NCI-H1048 (cell line): ENCODE measurements at places on chromosomes 12 and 14.
A peak's percentile ranks its signal among the peaks of the same experiment; 100 is the strongest.

GRCh38 chr12:52539083-52539820 is 13.7 kb downstream of the KRT71 start:
- DNase-seq, result no peak

DNA sequence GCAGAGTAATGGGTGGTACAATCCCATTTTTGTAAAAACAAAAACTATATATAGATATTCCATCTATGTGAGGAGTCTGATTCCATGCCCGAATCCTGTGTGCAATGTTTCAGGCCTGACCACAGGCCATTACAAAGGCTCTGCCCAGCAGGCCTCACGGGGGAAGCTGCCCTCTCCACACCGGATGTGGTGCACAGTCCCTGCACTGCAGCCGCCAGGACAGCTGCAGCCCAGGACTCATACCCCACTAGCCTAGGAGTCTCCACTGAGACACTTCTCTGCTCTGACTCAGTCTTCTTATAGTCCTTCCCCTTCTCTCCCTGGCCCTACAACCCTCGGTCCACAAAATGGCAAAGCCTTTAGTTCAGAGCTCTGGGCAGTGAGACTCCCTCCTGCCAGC is 190.4 kb downstream of the PPM1H start:
- DNase-seq, result no peak

DNA sequence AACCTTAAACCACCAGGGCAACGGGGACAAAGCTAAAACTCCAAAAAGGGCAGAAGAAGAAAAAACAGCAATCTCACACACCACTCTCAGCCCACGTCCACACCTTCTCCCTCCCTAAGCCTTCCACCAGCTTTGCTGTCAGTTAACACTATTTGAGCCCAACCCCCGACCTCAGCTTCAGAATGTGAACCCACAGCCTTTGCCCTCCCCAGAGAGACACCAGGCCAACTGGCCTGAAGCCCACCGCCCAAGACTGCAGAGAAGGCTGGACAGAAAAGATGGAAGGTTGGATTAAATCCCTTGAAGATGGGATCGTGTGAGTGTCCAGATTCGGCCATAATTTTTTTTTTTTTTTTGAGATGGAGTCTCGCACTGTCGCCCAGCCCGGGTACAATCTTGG is 22.4 kb downstream of the IRF2BPL start:
- no peak for DNase-seq

- no peak for DNase-seq
Observed at GRCh38 chr14:95523815-95524448, 7.5 kb upstream of the SYNE3 start.

DNA sequence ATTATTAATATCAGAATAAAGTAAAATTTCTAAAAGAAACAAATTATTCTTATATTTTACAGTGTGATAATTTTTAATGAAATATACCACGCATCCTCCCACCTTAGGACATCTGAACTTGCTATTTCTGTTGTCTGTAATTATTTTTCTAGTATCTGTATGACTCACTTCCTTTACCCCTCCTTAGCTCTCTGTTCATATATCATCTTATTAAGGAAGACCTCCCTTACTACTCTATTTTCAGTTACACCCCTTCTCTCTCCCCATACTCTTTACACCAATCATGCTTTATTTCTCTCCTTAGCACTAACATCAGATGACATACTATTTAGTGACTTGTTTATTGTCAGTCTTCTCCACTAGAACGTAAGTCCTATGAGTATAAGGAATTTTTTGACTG is 34.2 kb upstream of the C12orf50 start:
- DNase-seq, result no peak

GRCh38 chr12:53191096-53191884 is 10.6 kb upstream of the CSAD start:
- DNase-seq, result no peak

DNA sequence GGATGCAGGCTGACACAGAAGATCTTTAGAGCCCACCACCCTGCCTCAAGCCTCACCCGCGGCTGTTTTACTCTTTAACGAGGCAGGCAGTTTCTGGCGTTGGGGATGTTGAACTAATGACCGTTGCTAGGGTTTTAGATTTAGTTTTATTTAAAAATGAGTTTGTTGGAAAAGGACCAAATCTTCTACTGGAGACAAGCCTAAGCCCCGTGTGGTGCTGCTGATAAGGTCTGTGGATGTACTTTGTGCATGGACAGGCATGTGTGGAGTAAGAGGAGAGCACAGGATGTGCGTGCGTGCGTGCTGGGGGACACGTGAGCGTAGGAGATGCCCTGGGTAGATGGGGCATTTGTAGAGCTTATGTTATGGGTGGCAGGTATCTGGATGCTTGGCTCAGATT is 5.7 kb downstream of the NTF3 start:
- no peak for DNase-seq

DNA sequence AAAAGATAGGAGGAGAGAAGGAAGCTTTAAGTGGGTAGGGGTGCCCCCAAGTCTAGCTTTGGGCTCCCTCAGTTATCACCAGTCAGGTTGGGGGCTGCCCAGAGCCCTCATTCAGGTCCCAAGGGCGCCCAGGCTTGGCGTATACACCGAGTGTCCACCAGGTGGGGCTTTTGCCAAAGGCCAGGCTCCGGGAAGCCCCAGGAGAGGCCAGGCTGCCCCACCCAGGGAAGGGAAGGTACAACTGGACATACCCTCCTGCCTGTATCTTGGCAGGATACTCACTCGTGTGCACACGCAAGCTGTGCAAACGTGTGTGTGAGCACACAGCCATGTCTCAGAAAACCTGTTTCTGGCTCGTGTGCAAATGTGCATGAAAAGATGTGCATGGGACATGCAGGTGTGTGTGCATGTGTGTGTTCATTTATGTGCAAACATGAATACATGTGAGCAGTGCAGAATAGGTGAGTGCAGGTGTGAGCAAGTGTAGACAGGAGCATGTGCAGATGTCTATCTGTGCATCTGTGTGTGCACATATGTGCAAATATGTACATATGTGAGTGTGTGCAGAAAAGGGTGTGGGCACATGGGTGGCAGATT is 103.9 kb upstream of the MYL2 start:
- no peak for DNase-seq

DNA sequence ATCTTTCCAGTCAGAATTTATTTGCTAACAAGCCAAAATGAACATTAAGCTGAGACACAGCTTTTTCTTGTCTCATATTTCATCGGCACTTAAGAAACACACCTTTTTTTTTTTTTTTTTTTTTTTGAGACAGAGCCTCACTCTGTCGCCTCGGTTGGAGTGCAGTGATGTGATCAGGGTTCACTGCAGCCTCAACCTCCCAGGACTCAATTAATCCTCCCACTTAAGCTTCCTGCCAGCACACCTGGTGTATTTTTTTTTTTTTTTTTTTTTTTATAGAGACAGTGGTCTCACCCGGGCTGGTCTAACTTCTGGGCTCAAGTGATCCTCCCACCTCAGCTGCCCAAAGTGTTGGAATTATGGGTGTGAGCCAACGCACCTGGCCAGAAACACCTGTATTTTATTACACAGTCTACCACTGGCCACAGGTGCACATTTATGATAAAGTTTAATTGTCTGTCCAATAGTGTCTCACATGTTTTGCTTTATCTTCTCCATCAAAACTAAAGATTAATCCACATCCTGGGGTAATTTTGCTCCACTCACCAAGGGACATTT is 62.7 kb downstream of the C2CD5 start:
- no peak for DNase-seq

DNA sequence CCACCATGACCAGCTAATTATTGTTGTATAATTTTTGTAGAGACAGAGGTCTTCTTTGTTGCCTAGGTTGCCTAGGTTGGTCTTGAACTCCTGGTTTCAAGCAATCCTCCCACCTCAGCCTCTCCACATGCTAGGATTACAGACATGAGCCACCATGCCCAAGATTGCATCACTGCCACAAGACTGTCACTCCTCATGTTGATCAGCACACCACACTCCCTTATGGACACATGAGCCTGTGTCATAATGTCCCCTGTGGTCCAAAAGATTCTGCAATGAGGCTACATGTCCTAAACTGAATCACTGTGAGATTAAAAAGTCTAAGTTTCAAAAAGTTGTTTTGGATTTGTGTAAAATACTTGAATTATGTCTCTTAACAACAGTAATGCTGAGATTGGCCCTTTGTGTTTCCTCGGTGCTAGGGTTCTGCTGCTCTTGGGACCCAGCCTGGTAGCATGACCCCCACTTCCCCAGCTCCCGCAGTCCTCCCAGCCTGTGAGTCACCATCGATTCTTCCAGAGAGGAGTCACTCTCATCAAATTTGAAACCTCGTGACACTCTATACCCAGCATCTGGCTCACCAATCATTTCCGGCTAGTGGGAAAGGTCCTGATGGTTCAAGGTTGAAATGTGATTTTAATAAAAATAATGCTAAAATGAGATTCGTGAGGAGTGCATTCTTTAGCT is 890.9 kb downstream of the VRK1 start:
- DNase-seq, result no peak

GRCh38 chr14:51614707-51615106 is 37.0 kb upstream of the FRMD6 start:
- DNase-seq, result no peak

DNA sequence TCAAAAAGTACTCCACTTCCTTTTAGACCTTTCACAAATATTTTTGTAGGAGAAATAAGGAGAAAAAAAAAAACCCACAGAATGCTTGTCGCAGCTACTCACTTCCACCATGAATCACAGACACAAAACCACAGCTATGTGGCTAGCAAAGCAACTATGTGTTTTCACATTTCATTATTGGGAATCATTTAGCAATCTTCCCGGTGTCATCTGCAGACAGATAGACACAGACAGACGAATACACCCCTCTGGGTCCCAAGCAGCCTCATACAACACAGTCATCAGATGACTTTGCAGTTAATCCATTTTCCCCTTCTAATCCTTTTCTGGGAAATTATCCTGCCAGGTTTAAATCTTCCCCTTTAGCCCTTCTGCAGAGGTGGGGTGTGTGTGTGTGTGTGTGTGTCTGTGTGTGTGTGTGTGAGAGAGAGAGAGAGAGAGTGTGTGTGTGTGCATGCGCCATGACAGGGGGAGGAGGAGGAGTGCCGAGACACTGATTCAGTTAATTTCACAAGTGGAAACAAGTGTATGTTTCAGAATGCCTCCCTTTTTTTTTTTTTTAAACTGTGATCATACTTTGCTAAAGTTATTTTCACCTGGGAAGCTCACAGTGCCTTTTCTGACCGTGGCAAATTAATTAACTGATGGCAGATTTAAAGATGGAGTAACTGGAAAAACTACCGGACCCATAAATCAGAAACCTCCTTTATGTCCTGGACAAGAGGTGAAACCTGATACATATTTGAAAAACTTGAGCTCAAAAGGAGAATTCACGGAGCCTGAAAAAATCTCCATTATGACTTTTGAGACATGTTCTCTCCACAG is 39.9 kb downstream of the LTBP2 start:
- no peak for DNase-seq

DNA sequence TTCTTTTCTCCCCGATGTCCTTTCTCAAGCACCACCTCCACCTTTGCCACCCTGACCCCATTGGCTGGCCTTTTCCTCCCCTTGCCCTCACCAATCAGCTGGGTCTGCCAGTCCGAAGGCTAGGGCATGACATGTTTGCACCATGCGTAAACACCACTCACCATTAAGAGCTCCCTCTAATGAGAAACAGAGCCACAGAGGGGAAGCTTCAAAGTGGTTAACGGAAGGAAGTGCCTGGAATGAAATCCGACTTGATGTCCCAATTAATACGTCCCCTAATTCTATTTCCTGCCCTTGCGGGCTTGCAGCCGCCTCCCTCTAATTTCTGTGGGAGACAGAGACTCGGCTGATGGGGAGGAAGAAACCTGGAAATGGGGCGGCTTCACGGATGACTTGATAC is 318.5 kb upstream of the TBX3 start:
- no peak for DNase-seq

DNA sequence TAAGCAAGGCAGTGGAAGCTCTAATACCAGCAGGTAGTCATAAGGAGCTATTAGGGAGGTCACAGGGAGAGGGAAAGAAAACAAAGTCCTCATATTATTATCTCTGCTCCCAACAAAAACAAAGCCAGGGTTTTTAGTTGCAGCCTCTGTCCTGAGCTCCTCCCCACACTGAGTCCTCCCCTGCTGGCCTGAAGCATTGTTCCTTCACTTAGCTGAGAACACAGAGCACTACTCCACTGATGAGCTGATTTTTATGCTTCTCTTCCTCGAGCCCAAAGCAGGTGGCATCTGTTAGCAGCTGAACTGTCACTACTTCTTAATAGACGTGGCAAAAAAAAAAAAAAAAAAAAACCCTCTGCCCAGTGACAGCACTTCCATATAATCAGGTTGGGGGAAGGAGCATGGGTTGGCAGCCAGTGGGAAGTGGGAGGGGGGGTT is 10.5 kb upstream of the STAC3 start:
- no peak for DNase-seq

- no peak for DNase-seq
Observed at GRCh38 chr12:55765736-55766290, 22.9 kb downstream of the GDF11 start.

DNA sequence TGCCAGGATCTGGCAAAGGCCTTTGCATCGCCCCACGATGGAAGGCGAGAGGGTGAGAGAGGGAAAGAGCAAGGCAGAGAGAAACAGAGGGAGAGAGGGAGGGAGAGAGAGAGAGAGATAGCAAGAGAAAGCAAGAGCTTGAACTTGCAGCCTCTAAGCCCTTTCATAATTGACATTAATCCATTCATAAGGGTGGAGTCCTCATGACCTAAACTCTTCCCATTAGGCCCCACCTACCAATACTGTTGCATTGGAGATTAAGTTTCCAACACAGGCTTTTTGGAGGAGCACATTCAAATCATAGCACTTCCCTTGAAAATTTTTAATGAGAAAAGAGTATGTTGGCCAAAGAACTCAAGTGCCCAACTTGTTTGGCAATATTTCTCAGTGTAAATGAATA is 48.6 kb upstream of the ZDHHC17 start:
- no peak for DNase-seq

- DNase-seq, result no peak
Observed at GRCh38 chr14:62692490-62693106, 352.7 kb downstream of the KCNH5 start.

DNA sequence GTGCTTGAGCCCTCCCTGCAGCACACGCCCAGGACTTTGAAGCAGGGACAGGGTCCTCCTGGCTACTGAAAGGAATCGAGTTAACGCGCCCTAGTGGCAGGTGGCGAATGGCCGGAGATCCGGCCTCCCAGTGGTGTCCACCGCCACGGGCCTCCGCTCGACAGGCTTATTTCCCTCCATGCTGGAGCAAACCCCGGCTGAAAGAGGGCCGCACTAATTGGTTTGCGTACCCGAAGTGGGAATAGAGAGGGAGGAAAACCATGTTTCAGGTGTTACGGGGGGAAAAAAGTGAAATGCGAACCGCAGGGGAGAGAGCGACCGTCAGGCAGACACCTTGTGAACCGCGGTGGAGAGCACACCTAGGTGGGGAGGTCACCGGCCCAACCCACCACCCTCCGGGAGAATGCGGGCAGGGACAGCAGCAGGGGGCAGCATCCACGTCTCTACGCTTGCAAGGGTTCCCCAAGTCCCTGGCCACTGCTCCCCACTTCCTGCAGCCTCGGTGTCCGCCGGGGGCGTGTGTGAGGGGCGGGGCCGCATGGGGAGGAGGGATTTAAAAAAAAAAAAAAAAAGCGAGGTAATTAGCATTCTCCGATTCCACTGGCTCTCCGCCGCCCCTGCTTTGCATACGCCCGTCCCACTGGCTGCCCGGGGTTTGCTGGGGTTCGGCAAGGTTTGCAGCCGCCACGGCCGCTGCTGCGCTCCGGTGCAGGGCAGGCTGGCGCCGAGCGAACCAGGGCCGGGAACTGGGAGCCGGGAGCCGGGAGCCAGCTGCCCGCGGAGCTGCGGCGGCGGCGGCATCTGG is 224.6 kb upstream of the CRY1 start:
- DNase-seq, result peak; percentile 86
